ENCODE measurements at places on chromosomes 5 and 9. TPM values are rescaled to one million over a fixed set of nuclear protein-coding genes. Genes with fewer than 3 reads are reported as not detected.

- no peak for DNase-seq
These were observed 1.4 kb upstream of the NHP2 start for GRCh38 chr5:178155065-178155464.

DNA sequence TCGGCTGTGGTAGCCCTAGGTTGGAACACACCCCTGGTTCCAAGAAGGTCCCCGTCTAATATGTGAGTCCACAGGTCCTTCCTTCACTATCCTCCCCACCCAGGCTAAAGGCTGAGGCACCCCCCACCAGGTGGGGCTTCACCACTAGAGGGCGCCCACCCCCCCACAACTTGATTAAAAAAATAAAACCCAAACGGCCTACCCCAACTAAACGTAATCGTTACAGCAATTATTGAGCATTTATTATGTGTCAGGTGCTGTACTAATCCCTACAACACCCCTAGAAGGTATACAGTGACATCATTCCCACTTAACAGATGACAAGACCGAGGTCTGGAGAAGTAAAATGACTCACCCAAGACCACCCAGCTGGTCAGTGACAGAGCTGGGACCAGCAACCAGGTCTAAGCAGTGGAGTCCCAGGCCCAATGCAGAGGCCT lies 65.0 kb downstream of the FGF18 start:
- no peak for DNase-seq

GRCh38 chr5:57176350-57176857 lies 2.5 kb downstream of the GPBP1 start:
- DNase-seq: peak; percentile 64

DNA sequence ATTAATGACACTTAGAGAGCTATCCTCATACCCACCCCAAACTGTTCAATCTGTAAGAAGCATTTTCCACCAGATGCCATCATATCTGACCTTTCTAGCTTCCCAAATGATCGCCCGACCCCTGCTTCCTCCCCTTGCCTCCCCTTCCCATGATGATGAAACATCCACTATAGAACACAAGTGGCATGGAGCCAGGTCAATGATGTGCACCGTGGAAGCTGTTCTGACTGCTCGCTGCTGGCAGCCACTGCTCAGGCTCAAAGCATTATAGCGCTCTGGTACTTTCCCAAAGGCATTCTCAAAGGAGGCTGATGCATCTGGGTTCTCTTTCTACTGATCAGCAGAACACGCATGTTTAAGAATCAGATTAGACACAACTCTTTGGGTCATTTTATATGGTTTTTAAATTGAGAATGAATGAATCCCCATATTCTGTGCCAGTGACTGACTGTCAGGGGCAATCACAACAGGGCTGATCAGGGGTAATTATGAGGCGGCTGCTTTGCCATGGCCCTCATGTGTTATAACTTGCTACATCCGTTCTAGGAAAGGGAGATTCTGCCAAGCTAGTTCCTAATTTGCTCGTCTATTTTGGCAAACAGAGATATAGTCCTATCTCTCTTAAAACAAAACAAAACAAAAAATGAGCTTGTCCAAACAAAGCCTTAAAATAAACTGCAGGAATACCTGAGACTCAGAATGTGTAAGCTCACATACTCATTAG lies 343.7 kb downstream of the ENC1 start:
- DNase-seq: no peak

DNA sequence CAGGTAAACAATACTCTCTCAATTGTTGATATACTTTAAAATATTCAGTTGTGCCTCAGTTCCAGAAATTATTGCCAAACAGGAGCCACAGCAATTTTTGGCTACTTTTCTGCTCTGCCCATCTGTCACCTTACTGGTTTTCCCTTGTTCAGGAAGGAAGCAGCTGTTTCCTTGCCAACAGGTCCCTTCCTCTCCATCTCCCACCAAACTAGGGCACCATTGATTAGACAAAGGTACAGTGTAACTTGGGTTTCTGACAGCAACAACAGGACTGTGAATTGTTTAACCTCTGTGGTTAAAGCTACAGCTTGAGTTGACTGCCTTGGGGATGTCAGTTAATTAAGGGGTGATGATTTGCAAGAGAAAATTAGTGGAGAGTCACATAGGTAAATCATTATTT lies 76.9 kb downstream of the PIP5K1B start:
- no peak for DNase-seq

DNA sequence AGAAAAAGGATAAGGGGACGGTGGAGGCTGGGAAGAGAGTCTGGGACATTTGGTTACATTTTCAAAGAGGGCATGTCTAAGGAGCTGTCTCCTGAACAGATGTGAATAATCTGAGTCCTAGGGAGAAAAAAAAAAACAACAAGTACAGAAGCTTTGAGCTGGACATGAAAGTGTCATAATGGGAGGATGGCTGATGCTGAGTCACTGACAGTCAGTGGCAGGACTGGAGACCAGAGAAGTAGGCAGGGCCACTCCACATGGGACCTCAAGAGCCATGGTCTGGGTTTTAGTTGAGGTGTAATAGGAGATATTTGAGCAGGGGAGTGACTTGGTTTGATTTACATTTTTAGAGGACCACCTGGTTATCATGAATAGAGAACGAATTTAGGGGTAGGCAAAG lies 70.6 kb downstream of the DPYSL3 start:
- DNase-seq: no peak

DNA sequence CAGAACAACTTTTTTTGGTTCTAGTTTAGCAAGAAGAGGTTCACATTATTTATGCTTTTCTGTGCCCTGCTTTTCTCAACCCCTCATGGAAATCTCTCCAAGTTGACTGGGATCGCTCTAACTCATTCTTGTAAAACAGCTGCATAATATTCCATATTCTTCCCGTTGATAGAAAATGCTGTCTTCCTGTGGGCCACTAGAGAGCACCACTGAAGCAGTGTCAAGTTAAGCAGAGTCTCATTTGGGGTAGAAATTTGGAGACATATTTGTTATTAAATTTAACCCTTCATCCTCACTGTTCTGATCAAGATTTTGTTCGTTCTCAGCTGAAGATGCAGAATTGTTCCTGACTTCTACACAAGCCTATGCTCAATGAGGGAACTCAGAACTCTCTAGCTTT lies 140.1 kb downstream of the CEMIP2 start:
- no peak for DNase-seq

DNA sequence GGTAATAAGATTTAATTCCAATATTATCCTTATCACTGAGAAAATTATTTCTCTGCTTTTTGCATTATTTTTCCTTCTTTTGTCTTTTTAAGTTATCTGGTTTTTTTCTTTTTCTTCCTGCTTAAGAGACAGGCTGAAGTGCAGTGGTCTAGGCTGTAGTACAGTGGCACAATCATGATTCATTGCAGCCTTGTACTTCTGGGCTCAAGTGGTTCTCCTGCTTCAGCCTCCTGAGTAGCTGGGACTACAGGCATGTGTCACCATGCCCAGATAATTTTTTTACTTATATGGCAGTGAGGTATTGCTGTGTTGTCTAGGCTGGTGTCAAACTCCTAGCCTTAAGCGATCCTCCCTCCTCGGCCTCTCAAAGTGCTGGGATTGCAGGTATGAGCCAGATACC lies 93.9 kb downstream of the SLC44A1 start:
- DNase-seq: no peak

GRCh38 chr9:97858393-97858713 lies 5.3 kb downstream of the FOXE1 start:
- DNase-seq: no peak

DNA sequence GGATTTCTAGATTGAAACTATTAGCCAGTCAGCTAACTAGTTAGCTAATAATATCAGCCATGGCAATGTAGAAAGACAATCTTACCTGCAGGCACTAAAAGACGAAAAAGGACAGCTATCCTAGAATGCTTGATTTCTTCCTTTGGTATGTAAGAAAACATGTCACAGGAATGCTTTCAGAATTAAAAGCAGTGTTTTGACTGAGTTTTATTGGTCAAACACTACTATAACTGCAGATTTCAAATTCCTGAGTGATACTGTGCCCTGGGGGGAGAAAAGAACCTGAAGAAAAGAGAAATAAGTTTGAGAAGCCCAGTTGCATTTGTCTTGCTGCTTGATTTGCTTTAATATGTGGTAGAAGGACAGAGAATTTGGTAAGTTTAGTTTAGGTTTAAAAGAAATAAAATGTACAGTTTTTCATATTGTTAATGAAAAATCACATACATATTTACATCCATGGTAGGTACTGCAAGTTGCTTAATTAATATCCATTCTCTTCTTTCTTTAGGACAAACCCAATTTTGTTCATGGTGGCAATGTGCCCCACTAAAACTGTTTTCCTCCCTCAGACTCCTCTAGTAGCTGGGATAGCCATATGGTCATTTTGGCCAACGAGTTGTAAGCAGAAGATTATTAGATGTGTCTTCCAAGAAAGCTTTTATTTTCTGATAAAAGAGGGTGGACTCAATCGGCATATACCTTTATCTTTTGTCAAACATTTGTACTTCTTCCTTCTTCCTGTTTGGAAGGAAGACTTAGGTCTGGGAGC lies 4.3 kb upstream of the FAM169A start:
- DNase-seq: no peak

DNA sequence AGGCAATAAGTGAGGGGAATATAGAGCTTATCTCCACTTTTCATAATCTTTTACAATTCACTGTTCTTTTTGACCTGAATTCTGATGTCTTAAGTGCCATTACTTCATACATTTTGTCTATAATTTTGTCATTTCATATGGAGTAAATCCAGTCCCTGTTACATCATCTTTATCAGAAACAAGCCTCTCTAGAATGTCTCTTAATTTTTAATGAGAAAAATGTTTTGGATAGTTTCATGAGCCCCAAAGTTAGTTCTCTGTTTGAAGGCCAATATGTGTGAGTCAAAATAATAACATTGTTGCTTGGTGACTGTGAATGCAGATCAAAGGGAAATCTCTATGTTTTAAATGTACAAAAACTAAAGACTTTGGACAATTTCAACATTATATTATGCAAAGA lies 329.6 kb upstream of the ARRDC3 start:
- no peak for DNase-seq

- DNase-seq: no peak
These were observed 219.3 kb downstream of the TSSK1B start for GRCh38 chr5:113215401-113216060.

DNA sequence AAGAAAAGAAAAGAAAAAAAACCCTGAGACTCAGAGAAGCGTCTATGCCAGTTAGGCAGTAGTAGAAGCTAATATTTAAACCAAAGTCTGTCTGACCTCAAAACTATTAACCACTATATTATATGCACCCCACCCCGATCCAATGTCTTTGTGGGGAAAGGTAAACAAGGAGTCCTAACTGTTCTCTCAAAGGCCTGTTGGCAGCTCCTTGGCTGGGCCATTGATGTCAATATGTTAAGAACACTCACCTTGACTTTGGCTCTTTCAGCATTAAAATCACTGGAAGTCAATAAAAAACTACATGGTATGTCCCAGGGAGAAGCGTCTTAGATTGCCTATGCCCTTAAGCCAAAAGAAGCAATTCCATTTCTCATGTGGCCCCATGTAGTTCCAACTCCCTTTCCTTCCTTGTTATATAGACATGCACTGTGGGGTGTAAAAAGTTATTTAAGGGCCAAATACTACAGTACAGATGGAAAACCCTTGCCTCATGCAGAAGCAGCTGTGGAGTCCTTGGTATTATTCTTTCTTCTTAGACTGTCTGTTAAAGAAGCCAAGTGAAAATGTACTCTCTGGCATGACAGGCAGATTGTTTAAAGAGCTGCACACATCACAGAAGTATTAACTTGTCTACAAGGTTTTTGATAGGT lies 308.6 kb upstream of the RPS23 start:
- DNase-seq: no peak

- no peak for DNase-seq
These were observed 298.1 kb upstream of the PANK3 start for GRCh38 chr5:168877132-168877892.

DNA sequence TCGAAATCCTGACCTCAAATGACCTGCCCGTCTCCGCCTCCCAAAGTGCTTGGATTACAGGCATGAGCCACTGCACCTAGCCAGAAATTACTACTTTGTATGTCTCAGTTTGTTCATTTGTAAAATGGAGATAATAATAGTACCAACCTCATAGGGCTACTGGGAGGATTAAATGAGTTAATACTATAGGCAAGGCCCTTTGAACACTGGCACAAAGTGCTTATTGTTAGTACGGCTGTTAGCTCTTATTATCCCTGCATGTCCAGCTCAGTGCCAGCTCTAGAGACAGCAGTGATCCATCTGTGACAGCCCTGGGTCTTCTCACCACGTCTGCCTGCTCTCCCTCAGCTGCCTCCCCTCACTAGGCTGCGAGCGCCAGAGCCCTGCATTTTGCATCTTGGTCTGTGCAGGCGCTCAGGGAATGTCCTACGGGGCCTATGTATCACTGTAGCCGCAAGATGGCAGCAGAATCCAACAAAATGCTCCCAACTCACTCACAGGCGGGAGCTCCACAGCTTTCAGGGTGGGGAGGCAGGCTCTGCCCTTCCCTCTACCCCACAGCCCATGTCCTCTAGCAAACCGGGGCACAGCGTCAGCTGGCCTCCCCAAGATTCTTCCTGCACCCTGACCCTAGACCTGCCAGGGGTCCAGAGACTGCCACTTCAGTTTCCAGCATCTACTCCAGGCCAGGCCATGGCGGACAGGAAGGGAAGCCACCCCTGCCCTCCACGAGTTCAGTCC lies 17.7 kb upstream of the AKNA start:
- DNase-seq: peak; percentile 80

- DNase-seq: no peak
These were observed 180.4 kb downstream of the GAS1 start for GRCh38 chr9:86766912-86767311.

- DNase-seq: no peak
These were observed 825.4 kb upstream of the CDH6 start for GRCh38 chr5:30368064-30368463.

DNA sequence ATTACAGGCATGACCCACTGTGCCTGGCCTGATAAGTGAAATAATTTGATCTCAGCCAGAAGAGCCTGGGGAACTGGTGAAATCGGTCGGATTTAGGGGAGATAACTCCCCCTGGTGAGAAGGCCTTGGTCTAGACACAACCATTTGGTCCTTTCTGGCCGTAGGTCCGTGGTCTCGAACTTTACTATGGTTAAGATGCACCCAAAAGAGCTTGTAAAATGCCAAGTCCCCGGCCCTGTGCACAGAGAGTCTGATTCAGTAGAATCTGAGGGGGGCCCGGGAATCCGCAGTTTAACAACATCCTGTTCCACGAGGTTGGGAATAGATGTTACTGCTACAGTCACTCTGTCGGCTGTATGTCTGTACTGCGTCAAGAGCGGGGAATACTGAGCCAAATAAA lies 140.7 kb downstream of the C9orf50 start:
- DNase-seq: no peak

GRCh38 chr5:142611154-142611553 lies 74.7 kb downstream of the FGF1 start:
- DNase-seq: no peak

DNA sequence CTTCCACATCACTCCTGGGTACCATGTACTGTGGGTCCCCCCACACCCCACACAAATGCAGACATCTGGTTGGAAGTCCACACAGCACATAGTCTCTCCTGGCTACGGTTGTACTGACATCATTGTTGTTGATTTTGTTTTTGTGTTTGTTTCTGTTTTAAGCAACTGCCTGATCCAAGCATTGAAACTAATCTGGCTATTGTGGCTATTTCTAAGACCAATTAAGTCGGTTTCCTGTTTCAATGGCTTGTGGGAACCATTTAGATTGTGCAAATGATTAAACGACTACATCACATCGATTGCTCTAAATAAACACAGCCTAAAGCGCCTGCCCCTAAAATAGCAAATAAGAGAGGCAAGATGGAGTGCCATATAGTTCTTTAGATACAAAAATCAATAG lies 226.8 kb upstream of the IRX4 start:
- DNase-seq: no peak

EIF4E1B gene
- not detected for polyA plus RNA-seq

ACTBL2 gene
- not detected for polyA plus RNA-seq

PCDHA9 gene
- 0.03 TPM for polyA plus RNA-seq

IFNE gene
- not detected for polyA plus RNA-seq

PCDHB9 gene
- polyA plus RNA-seq: 4.4 TPM

AP3B1 gene
- polyA plus RNA-seq: 69.9 TPM

IL7R gene
- polyA plus RNA-seq: 0.50 TPM

RELL2 gene
- 1.5 TPM for polyA plus RNA-seq
